ENCODE measurements at places on chromosomes 3 and 15.

- DNase-seq, result no peak
Measured at GRCh38 chr3:189053322-189053721, 118.4 kb upstream of the TPRG1 start.

DNA sequence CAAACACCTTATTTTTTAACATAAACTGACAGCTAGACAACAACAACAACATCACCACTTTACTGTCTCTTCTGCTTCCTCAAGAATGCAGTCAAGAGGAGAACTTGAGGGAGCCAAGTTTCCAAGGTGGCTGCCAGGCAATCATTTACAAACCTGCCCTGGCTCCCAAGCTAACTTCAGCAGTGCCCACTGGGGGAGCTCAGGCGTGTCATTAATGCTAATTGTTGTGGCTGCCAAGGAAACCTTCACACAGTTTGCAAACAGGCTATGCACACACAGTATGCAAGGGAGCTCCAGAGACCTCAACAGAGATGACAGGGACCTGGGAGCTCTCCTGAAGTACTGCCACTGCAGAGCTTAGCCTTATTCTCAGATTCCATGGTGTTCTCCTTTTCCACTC is 2.1 kb downstream of the DZIP1L start:
- no peak for DNase-seq

GRCh38 chr3:24388611-24389010 is 106.0 kb downstream of the THRB start:
- DNase-seq, result no peak

DNA sequence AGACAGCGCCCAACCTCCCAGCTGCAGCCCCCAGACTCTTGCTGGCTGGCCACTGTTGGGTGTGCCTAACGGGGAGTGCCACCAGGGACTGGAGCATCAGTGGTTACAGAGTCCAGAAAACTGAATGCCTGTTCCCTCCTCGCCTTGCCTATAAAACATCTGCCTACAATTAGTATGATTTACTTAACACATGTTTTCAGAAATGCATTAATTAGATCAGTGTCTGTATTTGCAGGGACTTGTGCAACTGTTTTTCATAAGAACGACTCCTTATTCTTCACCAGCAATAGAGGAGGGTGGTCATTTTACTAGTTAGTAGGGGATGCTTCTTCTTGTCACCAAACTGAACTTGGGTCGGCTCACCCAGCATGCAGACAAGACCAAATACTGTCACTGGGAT is 248.7 kb downstream of the GABRG3 start:
- DNase-seq, result no peak

DNA sequence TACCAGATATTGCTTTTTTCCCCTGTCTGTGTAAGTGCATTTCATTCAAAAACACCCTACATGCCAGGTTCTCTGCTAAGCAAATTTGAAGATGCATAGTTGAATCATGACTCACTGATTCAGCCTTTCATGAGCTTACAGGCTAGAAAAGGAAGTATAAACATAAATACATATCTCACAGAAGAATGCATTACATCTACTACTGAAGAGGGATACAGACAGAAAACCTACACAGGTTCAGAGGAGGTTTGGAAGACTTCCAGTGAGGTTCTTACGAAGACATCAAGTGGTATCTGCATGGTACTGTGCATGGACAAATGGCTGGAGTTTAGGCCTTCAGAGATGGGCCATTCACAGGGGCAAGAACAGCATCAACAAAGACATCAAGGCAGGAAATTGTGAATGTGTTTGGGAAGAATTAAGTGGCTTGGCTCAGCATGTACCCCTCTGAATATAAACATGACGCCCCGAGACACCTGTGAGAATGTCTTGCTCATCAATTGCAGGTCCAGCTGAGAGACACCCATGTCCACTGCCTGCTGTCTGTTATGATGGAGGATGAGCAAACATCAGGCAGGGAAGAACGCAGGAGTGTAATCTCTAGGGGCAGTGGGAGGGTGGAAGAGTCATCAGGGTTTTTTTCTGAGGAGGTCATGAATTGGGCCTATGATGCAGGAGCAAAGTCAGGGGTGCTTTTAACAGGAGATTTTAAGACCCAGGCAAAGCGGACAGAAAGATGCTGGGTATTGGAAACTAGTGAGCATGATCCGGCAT is 105.1 kb upstream of the GALNT15 start:
- DNase-seq, result no peak

GRCh38 chr3:194750491-194750828 is 64.8 kb downstream of the FAM43A start:
- no peak for DNase-seq

DNA sequence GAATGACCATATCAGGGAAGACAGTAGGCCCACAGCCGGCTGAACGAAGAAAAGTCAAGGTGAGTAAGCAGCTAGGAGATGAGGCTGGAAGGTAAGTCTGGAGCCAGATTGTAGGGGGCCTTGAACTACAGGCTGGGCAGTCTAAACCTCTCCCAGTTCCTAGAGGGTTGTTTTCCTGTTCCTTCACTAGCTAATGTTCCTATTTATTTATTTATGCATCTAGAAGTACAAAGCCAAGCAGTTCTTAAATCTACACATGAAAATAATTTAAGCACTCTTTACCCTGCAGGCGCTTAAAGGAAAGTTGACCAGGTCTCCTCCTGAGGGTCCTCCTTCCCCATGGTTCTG is 3.7 kb downstream of the ACAA1 start:
- no peak for DNase-seq

- DNase-seq, result no peak
Measured at GRCh38 chr15:34056911-34057310, 17.9 kb upstream of the AVEN start.

- no peak for DNase-seq
Measured at GRCh38 chr3:126781889-126782491, 78.0 kb downstream of the CHCHD6 start.

- DNase-seq, result no peak
Measured at GRCh38 chr3:27826448-27826847, 104.3 kb upstream of the EOMES start.

DNA sequence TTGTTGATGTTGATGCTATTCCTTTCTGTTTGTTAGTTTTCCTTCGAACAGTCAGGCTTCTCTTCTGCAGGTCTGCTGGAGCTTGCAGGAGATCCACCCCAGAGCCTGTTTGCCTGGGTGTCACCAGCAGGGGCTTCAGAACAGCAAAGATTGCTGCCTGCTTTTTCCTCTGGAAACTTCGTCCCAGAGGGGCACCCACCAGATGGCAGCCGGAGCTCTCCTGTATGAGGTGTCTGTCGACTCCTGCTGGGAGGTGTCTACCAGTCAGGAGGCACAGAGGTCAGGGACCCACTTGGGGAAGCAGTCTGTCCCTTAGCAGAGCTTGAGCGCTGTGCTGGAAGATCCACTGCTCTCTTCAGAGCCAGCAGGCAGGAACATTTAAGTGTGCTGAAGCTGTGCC is 303.2 kb downstream of the ZIC1 start:
- DNase-seq, result no peak

DNA sequence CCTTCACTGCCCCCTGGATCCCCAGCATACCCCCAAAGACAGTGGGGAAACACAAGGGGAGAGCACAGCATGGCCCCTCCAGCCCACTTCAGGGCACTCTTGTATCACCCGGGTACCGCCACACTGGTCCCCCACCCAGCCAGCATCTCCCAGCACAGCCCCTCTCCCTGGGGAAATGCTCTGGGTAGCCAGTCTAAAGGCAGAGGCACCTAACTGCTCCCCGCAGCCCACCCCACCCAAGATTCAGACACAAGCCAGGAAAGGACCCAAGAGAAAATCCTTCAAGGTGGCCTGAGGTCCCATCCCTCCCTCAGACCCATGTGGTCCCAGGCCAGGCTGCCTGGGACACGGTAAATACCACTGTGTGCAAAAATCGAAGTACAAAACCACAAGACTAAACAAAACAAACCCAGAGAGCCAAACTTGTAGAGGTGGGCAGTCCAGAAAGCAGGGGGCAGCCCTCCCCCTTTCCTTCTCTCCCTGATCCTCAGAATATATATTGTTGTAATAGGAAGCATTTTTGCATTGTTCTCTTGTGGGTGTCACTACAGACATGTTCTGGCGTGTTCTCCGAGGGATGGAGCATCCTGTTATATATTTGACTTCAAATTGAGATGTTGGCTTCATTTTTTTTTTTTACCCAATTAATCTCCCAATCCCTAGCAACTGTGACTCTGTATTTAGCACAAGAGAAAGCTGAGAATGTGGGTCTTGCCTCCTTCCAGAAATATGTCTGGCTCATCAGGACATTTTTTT is 51.7 kb downstream of the GRIP2 start:
- no peak for DNase-seq

GRCh38 chr3:123744064-123744463 is 140.1 kb downstream of the MYLK start:
- no peak for DNase-seq

DNA sequence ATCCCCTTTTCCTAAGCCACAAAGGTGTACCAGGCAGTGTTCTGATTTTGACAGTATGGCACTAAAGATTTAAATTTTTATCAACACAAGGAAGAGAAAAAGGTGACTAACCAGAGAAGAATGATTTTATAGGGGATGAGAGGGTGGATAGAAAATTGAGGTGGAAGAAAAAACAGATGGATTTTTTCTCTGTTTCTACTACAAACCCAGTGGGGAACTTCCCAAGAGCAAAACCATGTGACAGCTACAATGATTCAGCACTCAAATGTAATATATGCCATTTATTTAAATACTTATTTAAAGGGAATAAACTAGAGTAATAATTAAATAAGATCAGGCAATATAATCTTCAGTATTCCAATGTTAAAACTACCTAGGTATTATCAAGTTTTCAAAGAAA is 11.1 kb downstream of the DCUN1D1 start:
- no peak for DNase-seq

GRCh38 chr3:22960105-22960984 is 242.8 kb upstream of the UBE2E2 start:
- DNase-seq, result no peak

- no peak for DNase-seq
Measured at GRCh38 chr3:25801786-25802185, 11.9 kb downstream of the OXSM start.

- no peak for DNase-seq
Measured at GRCh38 chr15:64282701-64283100, 73.3 kb downstream of the CSNK1G1 start.

- no peak for DNase-seq
Measured at GRCh38 chr15:78950902-78951840, 6.3 kb upstream of the CTSH start.

GRCh38 chr3:55802816-55803215 is 315.7 kb upstream of the WNT5A start:
- no peak for DNase-seq

- no peak for DNase-seq
Measured at GRCh38 chr15:65342493-65342892, 35.3 kb downstream of the IGDCC3 start.

- DNase-seq, result no peak
Measured at GRCh38 chr3:65118912-65119499, 431.2 kb upstream of the ADAMTS9 start.

DNA sequence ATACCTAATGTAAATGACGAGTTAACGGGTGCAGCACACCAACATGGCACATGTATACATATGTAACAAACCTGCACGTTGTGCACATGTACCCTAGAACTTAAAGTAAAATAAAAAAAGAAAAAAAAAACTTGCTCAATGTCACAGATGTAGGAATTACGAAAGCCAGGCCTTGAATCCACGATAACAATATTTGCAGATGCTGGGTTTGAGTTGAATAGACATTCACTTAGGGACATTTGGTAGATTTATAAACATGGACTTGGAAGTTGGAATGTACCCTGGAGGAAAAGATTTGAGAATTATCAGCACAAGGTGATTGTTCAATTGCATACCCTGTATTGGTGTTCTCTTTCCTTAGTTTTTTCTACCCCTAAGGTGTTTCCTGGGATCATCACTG is 260.2 kb upstream of the PEX5L start:
- DNase-seq, result no peak

GRCh38 chr3:72461787-72462186 is 386.5 kb downstream of the SHQ1 start:
- no peak for DNase-seq

GRCh38 chr3:9695746-9696145 is 7.9 kb upstream of the CPNE9 start:
- DNase-seq, result no peak

DNA sequence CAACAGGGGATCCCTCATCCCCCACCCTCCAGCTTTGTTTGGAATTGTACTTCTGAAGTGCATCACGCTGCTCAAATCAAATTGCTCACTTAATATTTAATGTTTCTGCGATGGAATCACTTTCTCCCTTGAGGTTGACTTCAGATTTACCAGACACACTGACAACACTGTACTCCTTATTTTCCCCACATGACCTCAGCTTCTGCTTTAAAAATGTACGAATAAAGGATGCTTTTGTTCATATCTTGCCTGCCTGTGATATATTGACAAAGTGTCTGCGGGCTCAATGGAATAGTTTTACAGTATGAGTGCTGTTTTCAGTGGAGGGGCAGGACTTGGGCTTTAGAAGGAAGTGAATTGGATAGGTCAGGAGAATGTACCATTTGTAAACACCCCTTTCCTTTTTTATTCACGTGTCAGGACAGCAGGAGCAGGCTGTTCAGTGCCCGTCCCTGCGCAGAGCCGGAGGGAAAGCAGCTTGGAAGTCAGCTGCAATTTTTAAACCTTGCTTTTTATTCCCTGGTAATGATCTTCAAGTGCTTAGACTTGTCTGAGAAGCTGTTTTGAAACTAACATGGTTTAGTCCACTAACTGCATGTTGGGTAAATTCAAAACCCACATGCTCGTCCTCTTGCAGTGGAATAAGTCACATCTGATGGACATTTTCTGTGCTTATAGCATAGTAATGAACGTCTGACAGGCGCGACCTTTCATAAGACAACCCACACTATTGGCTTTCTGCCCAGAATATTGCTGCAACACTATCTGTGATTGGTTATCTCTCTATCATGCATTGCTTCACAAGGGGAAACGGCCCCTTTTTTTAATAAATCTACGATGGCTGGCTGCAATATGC is 29.9 kb downstream of the MBNL1 start:
- DNase-seq, result no peak

DNA sequence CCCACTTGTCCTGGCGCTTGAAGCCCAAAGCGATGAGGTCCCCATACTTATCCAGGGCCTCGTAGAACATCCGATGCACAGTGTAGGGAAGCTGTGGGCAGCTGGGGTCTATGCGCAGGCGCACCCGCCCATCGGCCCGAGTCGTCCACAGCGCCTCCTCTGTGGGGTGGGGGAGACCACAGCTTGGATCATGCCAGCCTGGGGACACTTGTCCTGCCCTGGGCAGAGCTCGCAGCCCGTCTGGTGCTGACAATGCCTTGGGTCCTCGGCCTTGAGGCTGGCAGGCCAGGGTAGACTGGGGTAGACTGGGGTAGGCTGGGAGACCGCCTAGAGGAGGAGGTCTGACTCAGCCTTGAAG is 39.8 kb downstream of the ACSBG1 start:
- DNase-seq, result no peak

- DNase-seq, result no peak
Measured at GRCh38 chr3:120652281-120652680, 29.8 kb downstream of the HGD start.

Measured in CD4-positive, alpha-beta T cell (primary cell).